ENCODE measurements at places on chromosomes 5 and 9.

GRCh38 chr9:131733541-131734061, 6.3 kb downstream of the RAPGEF1 start:
- DNase-seq, result peak; percentile 89

DNA sequence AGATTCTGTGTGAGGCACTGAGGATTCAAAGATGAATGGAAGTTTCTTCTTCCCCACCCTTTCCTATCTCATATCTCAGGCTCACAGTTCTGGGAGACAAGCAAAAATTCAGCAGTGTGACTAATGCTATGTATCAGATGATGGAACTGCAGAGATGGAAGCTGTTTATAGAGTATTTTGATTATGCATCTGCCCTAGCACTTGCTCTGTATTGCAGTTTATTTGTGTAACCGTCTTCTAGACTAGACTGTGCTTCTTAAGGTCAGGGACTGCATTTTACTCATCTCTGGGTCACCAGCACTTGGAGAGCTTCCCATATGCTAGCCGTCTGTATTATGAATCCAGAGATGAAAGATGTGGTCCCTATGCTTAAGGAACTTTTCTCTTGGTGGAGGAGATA, 12.6 kb downstream of the CAVIN4 start:
- no peak for DNase-seq

DNA sequence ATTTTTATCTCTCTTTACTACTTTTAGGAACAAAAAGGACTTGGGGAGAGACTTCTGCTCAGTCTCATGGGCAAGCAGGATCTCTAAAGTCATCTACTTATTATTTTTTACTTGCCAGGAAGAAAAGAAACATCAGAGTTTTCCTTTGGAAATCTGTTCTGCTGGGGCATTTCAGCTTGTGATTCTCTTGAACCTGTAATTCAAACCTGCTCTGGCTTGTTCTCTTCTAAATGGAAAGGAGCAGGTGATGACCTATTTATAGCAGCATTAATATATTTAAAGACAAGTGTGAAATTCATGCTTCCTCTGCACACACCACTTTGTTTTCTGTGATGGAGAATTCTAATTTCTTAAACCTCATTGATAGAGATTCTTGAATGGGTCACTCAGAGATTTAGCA, 2.0 kb downstream of the ADCY2 start:
- DNase-seq, result no peak

DNA sequence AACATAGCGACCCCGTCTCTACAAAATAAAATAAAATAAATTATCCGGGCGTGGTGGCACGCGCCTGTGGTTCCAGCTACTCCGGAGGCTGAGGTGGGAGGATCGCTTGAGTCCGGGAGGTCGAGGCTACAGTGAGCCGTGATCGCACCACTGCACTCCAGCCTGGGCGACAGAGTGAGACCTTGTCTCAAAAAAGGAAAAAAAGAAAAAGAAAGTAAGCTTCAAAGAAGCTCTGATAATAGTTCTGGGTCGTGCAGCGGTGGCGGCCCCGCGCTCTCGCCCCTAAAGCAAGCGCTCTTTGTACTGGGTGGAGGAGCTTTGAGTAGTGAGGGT, 6.8 kb downstream of the TLX3 start:
- DNase-seq, result no peak

GRCh38 chr5:34587355-34588241, 68.5 kb upstream of the RAI14 start:
- peak; percentile 82 for DNase-seq

DNA sequence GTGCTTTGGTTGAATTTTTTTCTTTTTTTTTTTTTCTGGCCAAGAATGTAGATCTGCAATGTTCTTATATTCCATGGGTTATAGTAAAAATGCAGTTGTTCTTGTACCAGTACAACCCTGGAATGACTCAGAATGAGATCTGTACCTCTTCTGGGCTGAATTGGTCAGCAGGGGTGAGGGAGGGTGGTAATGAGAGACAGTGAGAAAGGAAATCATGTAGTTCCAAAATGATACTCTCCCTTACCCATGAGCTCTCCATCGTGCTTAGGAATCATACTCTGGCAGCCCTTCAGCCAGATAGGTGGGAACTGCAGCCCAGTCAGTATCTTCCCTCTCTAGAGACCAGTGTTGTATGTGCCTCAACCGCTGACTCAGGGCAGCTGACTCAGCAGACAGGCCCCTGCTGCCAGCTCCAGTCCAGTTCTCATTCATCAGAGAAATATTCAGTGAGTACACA, 2.1 kb upstream of the GLIS3 start:
- DNase-seq, result peak; percentile 25

DNA sequence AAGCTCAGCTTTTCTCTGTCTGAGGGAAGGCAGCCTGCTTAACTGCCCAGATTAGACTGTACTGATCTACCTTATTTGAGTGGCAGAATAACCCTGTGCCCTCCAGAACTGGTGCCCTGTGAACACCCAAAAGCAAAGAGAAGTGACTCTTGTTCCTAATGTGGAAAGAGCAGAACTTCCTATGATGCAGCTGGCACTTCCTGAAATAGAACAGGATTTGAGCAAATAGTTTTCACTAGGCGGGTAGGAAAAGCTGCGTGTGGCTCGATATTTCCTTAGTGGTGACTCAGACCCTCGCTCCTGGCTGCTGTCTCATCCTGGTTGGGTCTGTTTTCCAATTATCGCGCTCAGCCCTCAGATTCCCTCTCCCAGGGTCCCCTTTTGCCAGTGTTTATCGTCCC, 89.9 kb downstream of the SH3TC2 start:
- DNase-seq, result peak; percentile 47

- no peak for DNase-seq
Observed at GRCh38 chr9:14366076-14366475, 52.1 kb upstream of the NFIB start.

GRCh38 chr9:20087481-20087880, 298.6 kb upstream of the SLC24A2 start:
- DNase-seq, result no peak

DNA sequence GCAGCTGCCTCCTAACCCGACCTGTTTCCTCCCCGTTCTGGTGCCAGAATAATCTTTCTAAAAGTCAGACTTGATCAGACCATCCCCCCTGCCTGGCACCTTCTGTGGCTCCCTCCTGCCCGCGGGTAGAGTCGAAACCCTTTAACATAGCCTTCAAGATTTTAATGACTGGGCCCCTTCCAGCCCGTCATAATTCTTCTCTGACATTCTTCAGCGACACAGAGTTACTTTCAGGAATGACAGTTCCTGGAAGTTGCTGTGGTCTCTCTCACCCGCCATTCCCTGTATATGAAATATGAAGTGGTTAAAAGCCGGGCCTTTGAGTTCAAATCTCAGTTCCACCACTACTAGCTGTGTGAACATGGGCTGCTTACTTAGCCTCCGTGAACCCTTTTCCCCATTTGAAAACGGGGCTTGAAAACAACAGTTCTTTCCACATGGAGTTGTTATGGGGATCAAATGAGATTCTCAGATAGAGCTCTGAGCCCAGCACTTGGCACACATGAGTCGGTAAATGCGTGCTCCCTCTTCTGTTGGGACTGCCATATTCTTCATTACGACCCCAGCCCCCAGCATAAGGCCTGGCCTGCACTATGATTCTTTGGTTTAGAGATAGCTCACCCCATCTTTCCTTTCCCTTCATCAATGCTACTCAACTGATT, 737 bp downstream of the NANS start:
- DNase-seq, result no peak

- DNase-seq, result no peak
Observed at GRCh38 chr9:18926513-18926912, 106.5 kb downstream of the SAXO1 start.

- peak; percentile 18 for DNase-seq
Observed at GRCh38 chr5:9348401-9348996, 197.4 kb downstream of the SEMA5A start.

Measured in mesendoderm (in vitro differentiated cells).